ENCODE measurements at places on chromosomes 2 and 18.

DNA sequence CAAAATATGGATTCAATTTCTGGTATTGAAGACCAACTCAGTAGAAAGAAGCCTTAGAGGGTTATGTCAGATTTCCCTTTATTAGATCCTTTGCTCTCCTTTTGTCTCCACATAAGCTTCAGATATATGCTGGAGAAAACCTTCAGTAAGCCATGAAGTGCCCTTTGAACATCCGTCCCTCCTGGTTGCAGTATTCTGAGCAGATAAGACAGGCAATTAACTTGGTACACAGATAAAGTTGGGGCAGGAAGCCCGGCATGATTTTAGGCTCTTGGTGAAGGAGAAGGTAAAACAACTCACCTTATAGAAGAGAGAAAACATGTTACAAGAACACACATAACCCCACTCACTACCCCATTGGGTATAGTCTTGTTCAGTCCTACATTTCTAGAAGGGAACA lies 76.4 kb downstream of the SRD5A2 start:
- DNase-seq = no peak

- DNase-seq = no peak
These were observed 1.8 kb upstream of the PCARE start for GRCh38 chr2:29075894-29076705.

DNA sequence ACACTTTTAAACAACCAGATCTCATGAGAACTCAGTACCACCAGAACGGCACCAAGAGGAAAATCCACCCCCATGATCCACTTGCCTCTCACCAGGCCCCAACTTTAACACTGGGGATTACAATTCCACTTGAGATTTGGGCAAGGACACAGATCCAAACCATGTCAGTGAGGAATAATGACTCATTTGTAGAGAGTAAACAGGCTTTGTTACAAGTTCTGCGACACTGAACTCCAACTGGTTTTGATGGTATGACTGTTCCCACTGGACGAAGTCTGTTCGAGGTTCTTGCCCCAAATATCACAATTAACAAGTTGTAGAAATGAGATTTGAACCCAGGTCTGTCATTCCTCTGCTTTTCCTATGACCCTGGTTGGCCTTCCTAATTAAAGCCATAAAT lies 718.1 kb upstream of the ID2 start:
- DNase-seq = no peak

DNA sequence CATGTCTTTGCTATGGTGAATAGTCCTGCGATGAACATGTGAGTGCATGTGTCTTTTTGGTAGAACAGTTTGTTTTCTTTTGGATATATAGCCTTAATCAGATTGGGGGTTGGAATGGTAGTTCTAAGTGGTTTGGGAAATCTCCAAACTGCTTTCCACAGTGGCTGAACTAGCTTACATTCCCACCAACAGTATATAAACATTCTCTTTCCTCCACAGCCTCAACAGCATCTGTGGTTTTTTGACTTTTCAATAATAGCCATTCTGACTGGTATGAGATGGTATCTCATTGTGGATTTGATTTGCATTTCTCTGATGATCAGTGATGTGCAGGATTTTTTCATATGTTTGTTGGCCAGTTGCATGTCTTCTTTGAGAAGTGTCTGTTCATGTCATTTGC lies 112.2 kb upstream of the SESTD1 start:
- DNase-seq = no peak

DNA sequence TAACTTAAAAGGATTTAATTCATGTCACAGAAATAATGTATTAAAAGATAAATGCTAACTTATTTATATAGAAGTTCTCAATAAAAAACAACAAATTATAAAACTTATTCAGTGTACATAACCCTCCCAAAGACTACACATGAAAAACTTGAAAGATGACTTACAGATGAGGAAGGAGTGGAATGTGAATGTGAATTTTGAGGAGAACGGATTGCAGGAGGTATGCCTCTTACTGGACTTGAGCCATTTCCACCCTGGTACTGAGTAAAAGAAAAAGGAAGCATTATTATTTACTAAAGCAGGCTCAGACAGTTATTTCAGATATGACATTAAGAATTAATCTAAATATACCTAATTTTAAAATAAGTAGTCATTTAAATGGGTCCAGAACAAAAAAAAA lies 104.4 kb downstream of the TLK1 start:
- no peak for DNase-seq

DNA sequence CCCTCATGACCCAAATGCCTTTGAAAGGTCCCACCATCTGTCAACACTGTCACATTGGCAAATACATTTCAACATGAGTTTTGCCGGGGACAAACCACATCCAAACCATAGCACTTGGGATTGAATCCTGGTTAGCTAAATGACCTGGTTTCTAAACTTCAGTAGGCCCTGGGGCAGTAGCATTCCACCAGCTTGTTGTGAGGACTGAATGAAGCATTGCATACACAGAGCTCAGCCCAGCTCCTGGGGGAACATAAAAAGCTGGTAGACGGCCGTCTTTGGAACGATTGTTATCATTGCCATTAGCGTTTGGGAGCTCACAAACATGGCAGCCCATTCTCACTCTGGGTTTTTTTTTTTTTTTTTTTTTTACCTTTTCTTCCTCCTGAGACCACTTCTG lies 57.5 kb upstream of the CXCR4 start:
- no peak for DNase-seq

- DNase-seq = no peak
These were observed 436 bp upstream of the ITPRIPL1 start for GRCh38 chr2:96324721-96325040.

DNA sequence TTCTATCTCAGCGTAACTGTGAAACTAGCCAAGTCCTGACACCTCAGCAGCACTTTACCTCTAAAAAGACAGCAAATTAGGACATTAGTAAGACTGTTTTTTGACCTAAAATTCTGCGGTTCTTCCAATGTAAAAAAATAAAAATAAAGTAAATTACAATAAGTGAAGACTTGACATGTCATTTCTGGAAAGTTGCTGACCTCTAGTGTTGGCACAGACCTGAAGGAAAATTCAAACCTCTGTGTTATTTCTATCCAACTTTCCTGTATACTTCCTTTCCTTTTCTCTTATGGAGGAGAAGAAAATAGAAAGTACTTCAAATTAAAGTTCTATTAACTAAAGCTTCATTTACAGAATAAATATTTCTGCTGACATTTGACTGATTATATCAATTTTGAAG lies 110.6 kb downstream of the TMEM182 start:
- DNase-seq = no peak

- DNase-seq = no peak
These were observed 70.3 kb upstream of the ACVR1C start for GRCh38 chr2:157699009-157699408.

DNA sequence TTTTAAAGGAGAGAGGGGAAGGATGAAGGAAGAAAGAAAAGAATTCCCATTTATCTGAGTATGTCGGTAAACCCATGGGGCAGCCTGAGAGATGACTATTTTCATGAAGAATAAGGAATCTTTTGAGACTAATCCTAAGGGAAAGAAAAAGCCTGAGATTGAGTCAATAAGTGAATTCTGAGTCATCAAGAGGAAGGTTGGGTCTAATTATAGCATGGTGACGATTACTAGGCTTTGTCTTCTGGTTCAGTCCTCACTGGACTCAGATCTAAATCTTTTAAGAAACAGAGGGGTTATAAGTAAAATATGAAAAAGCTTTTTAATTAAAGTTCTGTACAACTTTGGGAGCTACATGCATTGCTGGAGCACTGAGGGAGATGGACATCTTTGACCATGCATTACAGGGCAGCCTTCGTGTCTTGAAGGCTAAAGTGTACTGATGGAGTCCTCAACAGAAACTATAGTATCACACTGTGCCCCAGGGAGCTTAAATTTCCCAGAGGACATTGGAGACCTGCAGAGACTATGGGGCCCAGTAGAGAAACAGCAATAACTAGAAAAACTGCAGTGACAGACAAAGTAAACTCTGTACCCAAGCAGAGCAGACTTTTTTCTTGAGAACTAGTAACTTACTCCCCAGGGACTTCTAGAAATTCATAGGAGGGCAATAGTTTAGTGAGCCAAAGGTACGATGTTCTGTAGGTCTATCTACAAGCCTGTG lies 260.9 kb downstream of the RAD51AP2 start:
- no peak for DNase-seq

- DNase-seq = no peak
These were observed 13.6 kb downstream of the MRO start for GRCh38 chr18:50806208-50806616.

- no peak for DNase-seq
These were observed 3.5 kb upstream of the TUBB6 start for GRCh38 chr18:12304351-12305210.

GRCh38 chr2:144583381-144583729 lies 63.4 kb upstream of the ZEB2 start:
- no peak for DNase-seq

GRCh38 chr2:16664052-16664731 lies 1.4 kb downstream of the CYRIA start:
- DNase-seq = no peak

DNA sequence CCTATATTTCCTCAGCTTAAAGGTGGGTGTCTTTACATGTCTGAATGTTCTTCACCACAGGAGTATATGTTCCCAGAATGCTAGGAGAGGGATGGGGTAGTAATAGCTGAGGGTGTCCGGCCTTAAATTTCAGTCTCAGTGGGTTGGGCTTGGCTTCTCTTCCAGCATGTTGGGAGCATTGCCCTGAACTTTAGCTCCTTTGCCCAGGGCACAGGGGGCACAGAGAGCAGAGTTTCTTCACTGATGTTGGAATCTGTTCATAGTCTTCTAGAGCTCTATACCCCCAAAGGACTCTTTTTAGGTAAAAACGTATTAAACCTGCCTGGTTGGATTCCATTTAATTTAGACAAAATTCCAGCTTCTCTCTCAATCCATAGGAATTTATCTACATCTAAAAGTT lies 154.4 kb upstream of the GCFC2 start:
- no peak for DNase-seq

DNA sequence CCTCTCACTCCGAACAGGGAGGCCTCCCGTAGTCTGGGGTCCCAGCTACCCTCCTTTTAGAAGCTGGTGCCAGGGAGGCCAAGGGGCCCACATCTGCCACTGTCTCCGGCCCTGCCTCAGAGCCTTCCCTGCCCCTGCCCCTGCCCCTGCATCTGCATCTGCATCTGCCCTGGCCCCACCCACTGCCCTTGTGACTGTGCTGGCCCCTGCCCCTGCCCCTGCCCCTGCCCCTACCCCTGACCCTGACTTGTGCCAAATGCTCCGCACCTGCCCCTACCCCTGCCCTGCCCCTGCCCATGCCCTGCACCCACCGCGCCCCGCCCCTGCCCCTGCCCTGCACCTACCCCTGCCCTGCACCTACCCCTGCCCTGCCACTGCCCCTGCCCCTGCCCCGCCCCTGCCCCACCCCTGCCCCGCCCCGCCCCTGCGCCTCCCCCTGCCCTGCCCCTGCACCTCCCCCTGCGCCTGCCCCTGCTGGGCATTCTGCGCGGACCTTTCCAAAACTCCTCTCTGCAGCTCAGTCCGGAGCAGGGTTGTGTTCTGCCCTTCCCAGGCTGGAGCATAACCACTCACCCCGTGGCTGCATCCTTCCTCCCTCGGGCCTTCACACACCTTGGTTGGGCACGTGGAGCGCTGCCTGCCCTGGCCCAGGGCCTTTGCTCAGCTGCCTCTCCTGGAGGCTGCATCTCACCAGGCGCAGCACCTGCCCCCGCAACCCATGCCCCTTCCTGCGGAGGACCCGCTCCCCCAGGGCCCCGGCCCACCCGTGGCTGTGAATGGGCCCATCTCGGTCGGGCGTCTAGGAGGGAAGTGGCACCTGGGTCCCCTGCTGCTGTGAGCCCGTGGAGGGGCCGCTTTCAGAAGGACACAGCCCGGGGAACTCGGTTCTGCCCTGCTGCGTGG lies 5.4 kb downstream of the SNTG2 start:
- DNase-seq = no peak

DNA sequence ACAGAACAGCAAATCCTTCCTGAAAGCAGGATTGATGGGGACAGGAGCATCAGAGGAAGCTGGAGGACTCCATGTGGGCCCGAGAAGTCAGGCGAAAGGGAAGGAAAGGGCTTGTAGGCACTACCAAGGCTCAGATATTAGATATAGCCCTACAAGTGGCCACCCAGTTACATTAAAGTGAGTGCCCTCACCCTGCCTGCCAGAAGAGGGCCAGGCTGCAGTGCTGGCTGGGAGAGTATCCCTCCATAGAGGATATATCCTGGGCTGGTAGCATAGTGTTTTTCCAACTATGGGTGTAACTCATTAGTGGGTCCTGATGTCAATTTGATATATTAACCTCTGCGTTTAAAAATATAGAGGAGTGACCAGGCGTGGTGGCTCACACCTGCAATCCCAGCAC lies 285.2 kb downstream of the MYCN start:
- no peak for DNase-seq

DNA sequence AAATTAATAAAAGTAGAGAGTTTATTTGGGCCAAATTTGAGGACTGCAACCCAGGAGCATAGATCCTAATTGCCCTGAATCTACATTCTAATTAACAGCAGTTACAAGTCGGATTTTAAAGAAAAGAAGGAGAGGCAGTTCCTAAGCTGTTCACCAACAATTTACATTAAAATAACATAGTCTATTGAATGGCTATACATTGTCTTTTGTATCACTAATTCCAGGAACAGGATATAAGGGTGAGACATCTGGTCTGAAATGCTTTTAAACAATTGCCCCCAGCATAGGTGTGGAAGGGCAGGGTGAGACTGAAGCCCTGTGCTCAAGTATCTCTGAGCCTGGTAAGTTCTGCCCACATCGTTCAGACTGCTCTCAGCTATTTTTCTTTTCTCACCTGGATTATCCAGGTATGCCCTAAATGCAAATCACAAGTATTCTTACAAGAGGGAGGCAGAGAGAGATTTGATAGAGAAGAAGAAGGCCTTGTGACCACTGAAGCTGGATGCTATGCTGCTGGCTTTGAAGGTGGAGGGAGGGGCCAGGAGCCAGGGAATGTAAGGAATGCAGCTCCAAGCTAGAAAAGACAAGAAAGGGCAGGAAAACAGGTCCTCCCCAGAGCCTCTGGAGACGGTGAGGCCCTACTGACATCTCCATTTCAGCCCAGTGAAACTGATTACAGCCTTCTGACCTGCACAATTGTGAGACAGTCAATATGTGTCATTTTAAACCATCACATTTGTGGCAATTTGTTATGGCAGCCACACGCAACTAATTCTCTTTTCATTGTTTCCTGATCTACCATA lies 189.4 kb upstream of the ARL4C start:
- no peak for DNase-seq

GRCh38 chr2:229636571-229636970 lies 77.8 kb downstream of the DNER start:
- no peak for DNase-seq

GRCh38 chr18:7567474-7568425 lies 634 bp downstream of the PTPRM start:
- no peak for DNase-seq

- no peak for DNase-seq
These were observed 1713.5 kb upstream of the SLC39A10 start for GRCh38 chr2:193943406-193943960.

DNA sequence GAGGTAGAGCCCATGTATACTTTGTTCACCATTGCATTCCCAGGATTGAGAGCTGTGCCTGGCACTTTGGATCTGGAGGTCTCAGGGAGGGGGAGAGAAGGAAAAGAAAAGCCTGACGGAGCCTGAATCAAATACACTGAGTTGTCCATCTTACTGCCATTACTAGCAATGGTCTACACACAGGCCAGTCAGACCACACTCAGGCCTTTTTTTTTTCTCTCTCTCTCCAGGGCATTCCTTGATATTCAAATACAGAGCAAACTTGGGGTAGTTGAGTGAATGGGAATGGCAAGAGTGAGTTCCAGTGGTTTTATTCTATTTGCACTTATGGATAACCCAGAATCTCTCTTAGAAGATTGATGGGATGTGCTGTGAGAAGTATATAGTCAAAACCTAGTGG lies 11.8 kb downstream of the DSEL start:
- DNase-seq = no peak
